Neural crest cell (in vitro differentiated cells): ENCODE measurements at places on chromosomes 4 and X. TPM values are rescaled to one million over a fixed set of nuclear protein-coding genes. Genes with fewer than 3 reads are reported as not detected.

GRCh38 chr4:153084224-153084979 lies 119.8 kb upstream of the TRIM2 start:
- no peak for DNase-seq
- peak overlapping the region; percentile 8 for H3K27ac ChIP-seq
- no peaks in the 10 kb centered on the region for H3K36me3 ChIP-seq
- H3K4me1 ChIP-seq: peaks cover 75% of the 10 kb centered on the region
- H3K27me3 ChIP-seq: no peaks in the 10 kb centered on the region

DNA sequence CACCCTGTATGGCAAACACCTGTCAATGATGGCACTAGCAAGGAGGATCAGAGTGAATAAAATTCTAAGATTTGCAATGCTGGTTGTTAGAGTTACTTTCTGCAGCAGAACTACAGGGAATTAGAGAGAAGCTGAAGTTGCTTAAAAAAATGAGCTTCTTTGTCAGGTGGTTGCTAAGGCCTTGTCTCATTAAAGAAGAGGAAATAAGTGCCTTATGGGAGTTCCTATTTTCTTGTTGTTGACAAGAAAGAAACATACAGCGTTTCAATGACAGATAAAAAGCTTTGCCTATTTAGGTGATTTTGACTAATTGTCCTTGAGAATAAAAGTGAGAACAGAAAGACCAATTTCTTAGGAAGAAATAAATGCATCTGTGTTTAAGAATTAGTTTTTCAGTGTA lies 106.0 kb upstream of the ARHGAP24 start:
- H3K27ac ChIP-seq: no peak overlapping the region
- H3K4me1 ChIP-seq: peaks cover 16% of the 10 kb centered on the region
- no peaks in the 10 kb centered on the region for H3K36me3 ChIP-seq
- no peak overlapping the region for H3K4me3 ChIP-seq
- no peak for DNase-seq

DNA sequence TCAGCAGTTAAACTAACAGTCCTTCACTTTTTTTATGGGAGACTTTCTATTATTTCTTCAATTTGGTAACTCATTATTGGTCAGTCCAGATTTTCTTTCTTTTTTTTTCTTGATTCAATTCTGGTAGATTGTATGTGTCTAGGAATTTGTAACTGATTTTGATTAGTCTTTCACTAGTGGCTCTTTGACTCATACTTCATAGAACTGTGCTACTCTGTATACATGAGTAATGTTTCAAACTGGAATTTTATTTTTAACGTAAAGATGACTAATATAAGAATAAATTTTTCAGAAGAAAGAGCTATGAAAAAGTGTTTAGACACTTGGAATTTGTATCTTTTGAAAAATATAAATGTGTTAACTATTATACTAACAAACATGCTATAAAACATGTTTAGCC lies 813.0 kb downstream of the TRAM1L1 start:
- H3K4me3 ChIP-seq: no peak overlapping the region
- H3K27me3 ChIP-seq: no peaks in the 10 kb centered on the region
- H3K36me3 ChIP-seq: no peaks in the 10 kb centered on the region
- DNase-seq: no peak
- no peak overlapping the region for H3K27ac ChIP-seq
- peaks cover 6% of the 10 kb centered on the region for H3K4me1 ChIP-seq

DNA sequence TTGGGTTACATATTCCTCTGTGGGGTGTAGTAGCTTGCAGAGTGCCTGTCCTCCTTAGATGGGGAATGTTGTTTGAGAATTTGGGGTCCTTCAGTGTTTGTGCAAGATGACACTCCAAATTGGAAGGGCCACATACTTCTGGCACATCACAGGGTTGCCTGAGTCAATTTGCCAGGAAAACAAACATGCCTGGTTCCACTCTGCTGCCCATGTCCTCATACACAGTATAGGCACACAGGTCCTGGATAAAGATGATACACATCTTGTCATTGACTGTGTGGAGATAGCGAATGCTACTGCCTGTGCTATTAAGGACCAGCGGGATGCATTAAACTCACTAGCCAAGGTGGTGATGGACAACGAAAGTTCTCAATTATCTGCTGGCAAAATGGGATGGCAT lies 11.2 kb upstream of the LAP3 start:
- no peaks in the 10 kb centered on the region for H3K27me3 ChIP-seq
- H3K36me3 ChIP-seq: no peaks in the 10 kb centered on the region
- no peak overlapping the region for H3K4me3 ChIP-seq
- H3K27ac ChIP-seq: no peak overlapping the region

DNA sequence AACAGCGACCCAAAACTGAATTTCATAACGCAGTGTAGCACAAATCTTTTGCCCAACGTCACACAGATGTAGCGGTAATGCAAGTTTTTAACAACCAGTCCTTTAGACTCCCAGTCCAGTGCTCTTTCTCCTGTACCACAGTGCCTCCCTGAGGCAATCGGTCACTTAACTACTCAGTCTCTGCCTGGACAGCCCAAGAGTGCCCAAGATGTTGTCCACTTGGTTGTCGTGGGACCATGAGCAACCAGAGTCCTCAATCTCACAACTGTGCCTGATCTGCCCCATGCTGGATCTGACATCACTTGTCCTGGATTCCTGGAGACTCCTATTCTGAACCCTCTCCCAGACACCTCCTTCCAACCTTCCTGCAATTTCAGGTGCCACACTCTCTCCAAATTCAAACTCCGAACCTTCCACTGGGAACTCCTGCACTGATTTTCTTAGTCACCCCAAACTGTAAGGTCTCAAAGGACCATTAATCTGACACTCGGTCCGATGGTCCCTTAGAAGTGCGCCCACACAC lies 702 bp downstream of the MMGT1 start:
- no peaks in the 10 kb centered on the region for H3K36me3 ChIP-seq
- H3K4me3 ChIP-seq: peak overlapping the region; percentile 99
- no peaks in the 10 kb centered on the region for H3K27me3 ChIP-seq
- peaks cover 19% of the 10 kb centered on the region for H3K4me1 ChIP-seq

- no peaks in the 10 kb centered on the region for H3K36me3 ChIP-seq
- H3K4me3 ChIP-seq: no peak overlapping the region
Observed at GRCh38 chrX:49840679-49841078, 11.6 kb downstream of the PAGE4 start.

GABRG1 gene
- not detected in 2 replicates for total RNA-seq

MTM1 gene
- total RNA-seq: 6.2 and 7.9 TPM in 2 replicates

POU3F4 gene
- total RNA-seq: 13.0 and 13.8 TPM in 2 replicates
